Activated naive CD4-positive, alpha-beta T cell treated with anti-CD3 and anti-CD28 coated beads, Interleukin-2, amount 50 U/mL, for 16 hours (primary cell): ENCODE measurements at places on chromosomes 13 and 19.
A peak's percentile ranks its signal among the peaks of the same experiment; 100 is the strongest.

DNA sequence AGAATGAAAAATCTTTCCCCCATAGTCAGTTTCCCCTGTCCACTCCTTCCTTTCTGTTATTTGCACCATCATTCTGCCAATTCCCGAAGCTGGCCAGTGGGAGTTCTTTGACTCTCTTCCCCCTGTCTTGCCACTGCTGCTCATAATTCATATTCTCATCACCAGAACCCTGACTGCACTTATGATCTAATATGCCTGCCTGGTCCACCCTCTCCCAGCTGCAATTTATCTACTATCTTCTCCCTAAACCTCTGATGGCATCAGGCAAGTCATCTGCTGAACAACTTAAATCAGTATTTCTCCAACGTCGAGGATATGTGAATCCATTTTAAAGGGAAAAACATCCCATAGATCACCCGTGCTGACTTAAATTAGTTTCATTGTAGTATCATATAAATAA lies 458.0 kb upstream of the GPC6 start:
- DNase-seq: no peak

DNA sequence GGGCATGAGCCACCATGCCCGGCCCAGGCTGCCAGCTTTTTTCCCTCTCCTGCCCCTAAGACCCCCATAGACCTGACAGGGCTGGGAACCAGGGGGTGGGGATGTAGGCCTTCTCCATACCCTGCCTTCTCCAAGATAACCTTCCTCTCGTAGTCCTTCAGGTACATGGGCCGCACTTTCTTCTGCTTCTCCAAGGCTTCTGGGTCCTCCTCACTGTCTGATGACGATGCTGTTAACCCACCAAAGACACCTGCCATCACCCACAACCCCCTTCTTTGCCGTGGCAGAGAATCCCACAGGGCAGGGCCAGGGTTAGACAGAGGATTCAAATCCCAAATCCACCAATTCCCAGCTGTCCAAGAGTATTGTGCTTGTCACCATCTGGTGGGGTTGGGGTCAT lies 3.2 kb downstream of the KRI1 start:
- no peak for DNase-seq

GRCh38 chr13:84405286-84405685 lies 523.0 kb upstream of the SLITRK1 start:
- no peak for DNase-seq

DNA sequence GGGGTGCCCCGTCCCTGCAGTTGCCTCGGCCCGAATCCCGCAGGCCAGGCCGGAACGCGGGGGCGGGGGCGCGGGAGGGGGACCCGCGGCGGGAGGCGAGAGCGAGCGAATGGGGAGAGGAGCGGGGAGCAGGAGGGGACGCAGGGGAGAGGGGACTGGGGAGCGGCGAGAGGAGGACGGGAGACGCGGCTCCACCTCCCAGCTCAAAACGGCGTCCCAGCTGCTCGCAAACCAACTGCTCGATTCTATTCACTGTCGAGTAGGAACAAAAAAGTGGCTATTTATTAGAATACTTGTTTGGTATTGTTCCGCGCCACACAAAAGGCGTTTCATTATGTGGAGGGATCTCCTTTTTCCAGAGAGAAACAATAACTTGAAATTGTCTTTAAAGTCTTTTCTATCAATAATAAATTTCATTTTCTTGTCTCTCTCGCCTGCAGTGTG lies 10.6 kb upstream of the SOX1 start:
- DNase-seq: no peak

- DNase-seq: no peak
Measured at GRCh38 chr19:38687837-38688378, 40.5 kb downstream of the ACTN4 start.

DNA sequence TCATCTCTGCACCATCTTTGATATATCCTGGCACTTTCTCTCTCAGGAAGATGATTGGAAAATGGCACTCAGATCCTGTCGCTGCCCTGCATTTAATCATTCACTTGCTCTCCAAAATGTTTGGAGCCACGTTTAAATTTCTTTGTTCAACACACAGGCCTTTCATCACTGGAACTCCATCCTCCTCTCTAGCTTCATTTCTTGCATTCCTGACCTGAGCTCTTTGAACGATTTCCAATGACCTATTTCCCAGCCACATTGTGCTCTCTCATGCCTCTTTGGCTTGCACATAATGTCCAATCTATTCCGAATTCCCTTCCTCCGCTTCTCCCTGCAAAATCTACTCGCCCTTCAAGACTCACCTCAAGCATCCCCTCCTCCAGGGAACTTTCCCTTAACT lies 287.4 kb upstream of the NBEA start:
- no peak for DNase-seq

DNA sequence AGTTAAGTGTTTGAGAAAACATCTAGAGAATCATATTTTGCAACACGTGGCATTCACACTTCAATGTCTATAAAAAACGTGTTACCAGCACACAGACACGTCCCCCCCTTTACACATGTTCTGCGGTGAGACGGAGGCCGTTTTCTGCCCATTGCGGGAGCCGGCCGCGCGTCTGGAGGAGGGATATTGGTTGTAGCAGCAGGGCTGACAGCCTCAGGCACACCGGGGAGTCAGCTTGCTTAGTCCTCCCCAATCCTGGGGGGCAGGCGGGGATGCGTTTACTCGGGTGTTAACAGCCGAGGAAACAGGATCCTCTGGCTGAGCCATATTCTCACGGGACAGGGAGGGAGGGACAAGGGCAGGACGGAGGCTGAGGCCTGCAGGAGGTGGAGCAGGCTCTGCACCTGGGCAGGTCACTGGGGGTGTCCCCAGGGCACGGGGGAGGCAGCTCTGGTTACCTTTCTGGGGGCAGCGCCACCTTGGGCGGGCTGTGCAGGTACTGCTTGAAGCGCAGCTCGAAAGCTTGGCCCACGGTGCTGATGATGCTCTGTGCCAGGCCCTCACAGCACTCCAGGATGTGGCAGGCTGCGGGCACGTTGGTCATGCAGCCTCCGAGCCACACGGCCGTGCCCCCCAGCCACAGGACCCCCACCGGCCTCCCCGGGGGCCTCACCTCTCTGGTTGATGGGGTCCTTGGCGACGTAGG lies 25.0 kb downstream of the SHC2 start:
- DNase-seq: no peak

GRCh38 chr13:59392328-59392727 lies 771.4 kb downstream of the DIAPH3 start:
- DNase-seq: no peak

DNA sequence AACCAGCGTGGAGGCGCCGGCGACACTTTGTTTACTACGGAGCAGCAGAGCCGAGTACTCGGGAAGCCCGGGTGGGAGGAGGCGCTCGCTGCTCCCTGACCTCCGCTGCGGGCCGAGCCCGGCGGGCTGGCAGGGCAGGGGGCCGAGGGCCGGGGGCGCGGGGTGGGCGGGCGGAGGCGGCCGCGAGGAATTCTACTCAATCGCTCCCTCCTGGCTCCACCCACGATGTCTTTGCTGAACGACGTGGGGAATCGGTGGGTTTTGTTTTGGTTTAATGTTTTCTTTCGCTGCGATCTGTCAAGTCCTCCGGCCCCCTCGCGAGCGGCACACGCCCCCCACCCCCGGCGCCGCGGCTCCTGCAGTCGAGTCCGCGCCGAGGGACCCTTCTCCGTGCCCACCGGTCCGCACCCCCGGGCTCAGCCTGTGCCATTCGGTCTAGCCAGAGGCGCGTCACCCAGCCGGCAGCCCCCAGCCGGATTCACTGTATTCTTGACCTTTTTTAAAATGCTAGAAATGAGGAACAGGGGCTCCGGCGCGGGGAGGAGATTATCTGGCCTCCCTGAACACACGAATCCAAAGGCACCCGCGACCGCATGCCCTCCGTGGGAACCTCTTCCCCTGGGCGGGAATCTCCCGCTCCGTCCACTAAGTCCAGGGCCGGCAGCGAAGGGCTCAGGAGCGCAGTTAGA lies 636 bp upstream of the FOXO1 start:
- peak; percentile 39 for DNase-seq
